ENCODE measurements at places on chromosomes 13 and 19.

DNA sequence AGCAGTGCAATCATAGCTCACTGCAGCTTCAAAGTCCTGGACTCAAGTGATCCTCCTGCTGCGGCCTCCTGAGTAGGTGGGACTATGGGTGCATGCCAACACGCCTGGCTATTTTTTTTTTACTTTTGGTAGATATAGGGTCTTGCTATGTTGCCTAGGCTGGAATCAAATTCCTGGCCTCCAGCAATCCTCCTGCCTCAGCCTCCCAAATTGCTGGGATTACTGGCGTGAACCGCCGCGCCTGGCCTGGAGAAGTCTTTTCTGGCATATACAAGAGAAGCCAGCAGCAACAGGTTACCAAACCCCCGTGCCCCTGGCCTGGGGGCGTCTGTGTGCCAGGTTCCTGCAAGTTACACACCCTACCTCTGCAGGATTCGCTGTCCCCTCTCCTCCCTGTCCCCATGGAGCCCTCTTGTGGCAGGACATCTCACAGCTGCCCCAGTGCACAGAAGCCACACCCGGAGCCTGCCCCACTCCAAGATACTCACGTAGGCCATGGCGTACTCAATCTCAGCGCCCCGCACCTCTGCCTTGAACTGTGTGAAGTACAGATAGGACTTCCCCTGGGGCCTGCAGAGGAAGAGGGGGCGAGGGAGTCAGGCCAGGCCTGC is 9.9 kb downstream of the MYDGF start:
- DNase-seq, result no peak

- no peak for DNase-seq
Measured at GRCh38 chr13:99572921-99573320, 71.6 kb downstream of the TM9SF2 start.

DNA sequence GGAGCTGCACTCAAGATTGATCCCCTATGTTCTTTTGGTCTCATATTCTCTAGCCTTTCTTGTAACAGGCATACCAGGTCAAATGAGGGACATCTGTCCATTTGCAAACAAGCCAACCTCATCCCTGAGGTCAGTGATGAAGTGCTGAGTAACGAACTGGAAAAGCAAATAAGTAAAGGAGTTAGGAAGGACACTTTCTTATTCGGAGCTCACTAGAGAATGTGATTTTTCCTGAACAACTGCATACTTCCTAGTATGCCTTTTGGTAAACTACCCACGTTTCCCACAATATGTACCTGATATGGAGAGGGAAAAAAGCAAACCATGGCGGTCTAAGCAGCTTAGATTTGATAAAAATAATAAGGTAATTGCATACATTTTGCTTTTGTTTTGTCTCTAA is 91.0 kb upstream of the MYCBP2 start:
- DNase-seq, result no peak

DNA sequence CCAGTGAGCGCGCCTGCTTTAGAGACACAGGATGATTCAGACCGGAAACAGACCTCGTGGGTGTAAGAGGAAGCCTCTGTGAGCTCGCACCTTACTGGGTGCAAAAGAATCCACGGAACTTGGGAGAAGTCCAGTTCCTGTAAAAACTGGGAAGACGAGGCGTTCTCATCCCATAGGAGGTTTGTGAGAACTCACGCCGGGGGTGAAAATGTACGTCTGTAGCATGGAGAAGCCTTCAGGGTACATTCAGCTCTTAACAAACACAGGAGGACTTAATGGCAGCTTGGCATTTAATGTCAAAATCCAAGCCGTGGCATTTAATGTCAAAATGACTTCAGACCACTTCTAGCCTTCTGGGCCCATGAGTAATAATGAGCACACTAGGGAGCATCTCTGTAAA is 17.4 kb upstream of the OR7D2 start:
- DNase-seq, result no peak

GRCh38 chr13:49503951-49504350 is 8.2 kb downstream of the PHF11 start:
- DNase-seq, result no peak

DNA sequence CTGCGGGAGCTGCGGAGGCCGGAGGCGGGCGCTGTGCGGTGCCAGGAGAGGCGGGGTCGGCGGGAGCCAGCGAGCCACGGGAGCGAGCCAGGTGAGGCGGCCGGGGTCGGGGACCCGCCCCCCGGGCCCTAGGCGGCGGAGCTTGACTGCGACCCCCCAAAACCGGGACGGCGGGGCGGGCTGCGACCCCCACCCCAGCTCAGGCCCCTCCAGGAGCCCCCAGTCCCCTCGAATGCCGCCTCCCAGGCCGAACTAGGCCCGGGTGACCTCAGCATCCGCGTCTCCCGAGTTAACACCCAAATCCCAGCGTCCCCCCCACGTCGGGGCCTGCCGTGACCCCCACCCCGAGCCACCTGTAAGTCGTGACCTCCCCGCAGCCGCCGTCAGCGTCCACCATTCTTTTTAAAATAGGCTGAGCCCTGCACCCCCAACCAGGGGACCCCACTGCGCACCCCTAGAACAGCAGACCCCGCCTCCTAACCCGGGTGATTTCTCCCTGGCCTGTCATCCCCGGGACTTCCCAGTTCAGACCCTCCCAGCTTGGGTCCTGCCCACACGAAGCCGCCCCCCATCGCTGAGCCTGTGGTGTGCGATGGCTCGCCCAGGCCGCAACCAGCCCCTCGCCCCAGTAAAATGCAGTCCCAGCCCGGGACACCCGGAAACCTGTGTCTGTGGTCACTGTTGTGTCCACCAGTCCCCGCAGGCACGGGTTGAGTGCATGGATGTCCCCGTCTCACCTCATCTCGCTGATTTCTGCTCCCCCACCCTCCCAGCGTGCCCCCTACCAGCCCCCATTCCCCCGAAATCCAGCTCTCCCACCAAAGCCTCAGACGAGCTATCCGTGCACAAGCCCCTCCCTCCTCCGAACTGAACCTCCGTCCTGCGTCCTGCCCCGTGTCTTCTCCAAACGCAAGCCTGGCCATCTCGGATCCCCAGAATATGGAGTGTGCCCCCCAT is 551 bp downstream of the FZR1 start:
- DNase-seq, result peak; percentile 17

- DNase-seq, result no peak
Measured at GRCh38 chr19:47713046-47714021, at the start of gene EHD2. EHD2 (plus strand) TSS chr19:47713422; CDS start chr19:47716613, 3,191 bp downstream.

GRCh38 chr13:112450118-112450903 is 74.2 kb downstream of the SPACA7 start:
- DNase-seq, result no peak

- no peak for DNase-seq
Measured at GRCh38 chr19:32322541-32322940, 22.9 kb upstream of the ZNF507 start.

- DNase-seq, result no peak
Measured at GRCh38 chr19:39321117-39321831, 611 bp upstream of the LRFN1 start.

GRCh38 chr13:32278426-32278825 is 36.7 kb downstream of the ZAR1L start:
- no peak for DNase-seq

DNA sequence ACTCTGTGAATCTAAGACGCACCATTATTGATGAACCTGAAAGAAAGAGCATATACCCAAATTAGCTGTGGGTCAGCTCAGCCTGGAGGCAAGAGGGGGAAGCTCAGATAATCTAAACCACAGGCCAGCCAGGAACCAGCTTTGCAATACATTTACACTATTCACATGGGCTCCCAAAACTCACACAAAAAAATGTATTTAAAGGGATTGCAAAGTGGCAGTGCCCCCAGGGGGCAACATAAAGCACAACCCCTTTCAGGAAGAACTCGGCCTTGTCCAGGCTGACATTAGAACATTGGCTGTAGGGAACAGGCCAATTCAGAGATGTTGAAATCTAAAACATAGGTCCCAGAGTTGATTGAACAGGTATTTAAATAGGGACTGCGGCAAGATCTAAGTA is 3.2 kb upstream of the PROZ start:
- DNase-seq, result no peak

GRCh38 chr13:61727767-61728166 is 312.1 kb upstream of the PCDH20 start:
- DNase-seq, result no peak

GRCh38 chr19:1260749-1261537 is 8.2 kb upstream of the CIRBP start:
- DNase-seq, result peak; percentile 98

DNA sequence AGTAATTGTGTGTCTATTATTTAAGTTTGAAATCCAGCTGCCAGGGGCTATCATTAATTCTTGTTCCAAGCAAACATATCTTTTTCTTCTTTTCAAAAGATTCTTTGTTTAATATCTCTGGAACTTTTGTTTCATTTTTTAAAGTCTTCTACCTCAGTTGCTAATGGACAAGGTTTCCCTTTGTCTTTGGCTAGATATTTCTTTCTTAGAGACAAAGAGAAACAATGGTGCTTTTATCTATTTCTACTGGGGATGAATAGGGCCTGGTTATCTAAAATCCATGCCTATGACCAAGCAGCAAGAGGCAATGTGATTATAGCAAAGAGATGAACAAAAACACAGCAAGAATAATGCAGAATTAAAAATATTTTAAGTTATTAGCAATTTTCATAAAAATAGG is 661.3 kb upstream of the KLF12 start:
- DNase-seq, result no peak

DNA sequence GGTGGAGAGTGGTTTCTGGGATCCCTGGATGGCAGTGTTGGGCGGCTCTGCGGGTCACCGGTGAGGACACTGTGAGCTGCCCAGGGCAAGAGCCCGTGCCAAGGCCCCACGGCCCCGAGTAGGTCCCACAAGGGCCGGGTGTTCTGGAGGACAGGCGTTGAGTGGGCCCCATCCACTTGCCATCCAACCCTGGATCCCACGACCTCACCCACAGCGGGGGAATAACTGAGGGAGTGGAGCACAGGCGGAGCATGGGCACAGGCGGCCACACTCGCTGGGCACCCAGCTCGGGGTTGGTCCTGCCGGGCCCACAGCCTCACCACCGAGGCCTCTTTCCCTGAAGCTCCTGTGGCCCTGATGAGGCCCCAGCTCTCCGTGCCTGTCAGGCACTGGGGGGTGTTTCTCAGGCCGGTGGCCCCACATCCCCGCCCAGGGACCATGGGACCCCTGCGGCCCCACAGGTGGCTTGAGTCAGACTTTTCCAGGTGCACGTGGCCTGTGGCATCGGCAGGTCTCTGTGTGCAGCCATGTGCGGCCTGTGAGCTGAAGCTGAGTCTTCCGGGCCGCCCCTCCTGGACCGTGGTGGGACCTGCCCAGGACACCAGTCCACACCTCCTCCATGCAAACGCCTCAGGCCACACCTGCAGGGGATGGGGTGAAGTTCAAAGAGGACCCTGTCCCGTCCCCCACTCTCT is 16.6 kb downstream of the TMEM255B start:
- no peak for DNase-seq

- no peak for DNase-seq
Measured at GRCh38 chr13:95185851-95186250, 115.4 kb downstream of the ABCC4 start.

DNA sequence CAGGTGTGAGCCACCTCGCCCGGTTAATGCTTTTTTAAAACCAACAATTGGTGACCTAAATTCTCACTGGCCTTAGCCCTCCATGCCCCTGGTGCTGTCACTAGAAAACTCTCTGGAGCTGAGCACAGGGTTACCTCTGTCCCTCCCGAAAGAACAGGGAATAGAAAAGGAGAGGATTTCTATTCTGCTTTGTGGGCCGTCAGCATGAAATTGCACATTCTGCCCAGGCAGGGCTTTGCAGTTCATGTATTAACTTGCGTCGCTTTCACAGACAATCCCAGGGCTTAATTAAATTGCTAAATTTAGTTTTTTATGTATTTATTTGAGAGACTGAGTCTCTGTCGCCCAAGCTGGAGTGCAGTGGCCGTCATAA is 583 bp upstream of the ZNF480 start:
- DNase-seq, result no peak

DNA sequence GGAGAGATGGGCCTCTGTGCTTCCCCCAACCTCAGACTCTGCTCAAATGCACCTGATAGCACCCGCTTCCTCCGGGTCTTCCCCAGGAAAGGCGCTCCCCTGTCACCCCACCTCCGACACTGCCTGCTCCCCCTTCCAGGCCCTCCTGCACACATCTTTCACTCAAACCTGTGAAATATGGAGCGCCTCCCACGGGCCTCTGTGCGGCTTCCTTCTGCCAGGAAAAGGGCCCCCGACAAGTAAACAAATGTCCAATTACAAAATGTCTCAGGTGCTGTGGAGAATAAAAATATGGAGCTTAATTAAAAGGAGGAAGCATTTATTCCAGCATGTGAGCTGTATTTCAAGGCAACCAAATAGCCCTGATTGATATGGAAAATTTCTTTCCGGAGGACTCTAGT is 15.6 kb upstream of the CCNE1 start:
- DNase-seq, result no peak

GRCh38 chr19:32890326-32890725 is 20.8 kb upstream of the SLC7A9 start:
- no peak for DNase-seq

- DNase-seq, result no peak
Measured at GRCh38 chr13:36282821-36283432, 14.7 kb downstream of the CCDC169 start.

- no peak for DNase-seq
Measured at GRCh38 chr19:57560049-57560491, 407 bp upstream of the ZNF550 start.

GRCh38 chr19:48108997-48109782 is 1.4 kb downstream of the PLA2G4C start:
- DNase-seq, result no peak

- no peak for DNase-seq
Measured at GRCh38 chr13:103614761-103615160, 548.5 kb upstream of the SLC10A2 start.

GRCh38 chr13:80814541-80814940 is 473.6 kb upstream of the SPRY2 start:
- DNase-seq, result no peak

DNA sequence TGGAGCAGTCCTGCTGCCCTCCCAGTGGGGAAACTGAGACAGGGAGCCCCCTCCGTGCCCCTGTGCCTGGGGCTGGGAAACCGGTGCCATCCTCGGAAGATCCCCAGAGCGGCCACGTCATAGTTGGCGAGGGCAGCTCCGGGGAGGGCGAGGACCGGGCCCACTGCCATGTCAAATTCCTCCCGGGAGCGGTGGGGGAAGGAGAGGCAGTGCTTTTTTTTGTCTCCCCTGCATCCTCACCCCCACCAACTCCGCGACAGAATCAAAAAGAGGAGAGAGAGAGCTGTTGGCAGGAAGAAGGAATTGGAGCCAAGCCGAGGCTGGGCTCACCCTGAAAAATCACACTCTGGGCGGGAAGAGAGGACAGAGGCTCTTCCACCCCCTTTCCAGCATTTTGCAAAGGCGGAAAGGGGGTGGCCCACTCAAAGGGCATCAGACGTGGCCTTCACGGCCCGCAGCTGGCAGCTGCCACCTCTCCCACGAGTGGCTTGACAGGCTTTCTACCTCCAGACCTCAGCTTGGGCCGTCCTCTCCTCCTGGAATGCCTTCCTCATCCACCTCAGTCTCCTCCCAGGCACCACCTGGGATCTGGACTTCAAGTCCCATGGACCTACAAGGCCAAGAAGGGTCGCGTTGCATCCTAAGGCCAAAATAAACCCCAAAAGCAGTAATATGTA is 19.6 kb upstream of the NFIC start:
- no peak for DNase-seq

All from stimulated activated CD8-positive, alpha-beta memory T cell treated with anti-CD3 and anti-CD28 coated beads, Interleukin-15, amount 100 ng/mL, for 4 hours (primary cell).